ENCODE measurements at places on chromosomes 3 and 15.
A peak's percentile ranks its signal among the peaks of the same experiment; 100 is the strongest.

GRCh38 chr3:60383345-60383744, 867.9 kb downstream of the FHIT start:
- DNase-seq = no peak

DNA sequence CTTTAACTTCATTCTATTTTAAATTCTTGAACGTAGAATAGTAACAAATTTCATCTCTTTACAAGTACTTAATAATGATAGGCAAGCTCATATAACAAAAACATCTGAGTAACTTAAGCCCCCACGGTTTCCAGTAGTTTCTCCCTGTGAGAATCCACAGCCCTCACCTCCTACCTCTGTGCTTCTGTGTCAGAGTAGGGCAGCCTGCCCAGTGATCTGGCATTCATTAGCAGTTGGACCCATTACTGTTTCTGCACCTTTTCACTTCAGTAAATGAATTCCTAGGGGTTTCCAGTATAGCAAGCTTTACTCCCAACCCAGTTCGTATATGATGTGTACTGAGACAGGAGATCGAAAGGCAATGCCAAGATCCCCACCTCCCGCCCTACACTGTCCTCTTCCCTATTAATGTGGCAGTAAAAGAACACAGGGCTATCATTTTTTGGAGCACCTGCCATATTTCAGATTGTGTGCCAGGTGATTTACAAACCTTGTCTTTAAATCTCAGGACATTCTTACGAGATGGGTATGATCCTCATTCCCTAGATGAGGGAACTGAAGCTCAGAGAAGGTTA, 40.8 kb downstream of the EIF2AK4 start:
- no peak for DNase-seq

DNA sequence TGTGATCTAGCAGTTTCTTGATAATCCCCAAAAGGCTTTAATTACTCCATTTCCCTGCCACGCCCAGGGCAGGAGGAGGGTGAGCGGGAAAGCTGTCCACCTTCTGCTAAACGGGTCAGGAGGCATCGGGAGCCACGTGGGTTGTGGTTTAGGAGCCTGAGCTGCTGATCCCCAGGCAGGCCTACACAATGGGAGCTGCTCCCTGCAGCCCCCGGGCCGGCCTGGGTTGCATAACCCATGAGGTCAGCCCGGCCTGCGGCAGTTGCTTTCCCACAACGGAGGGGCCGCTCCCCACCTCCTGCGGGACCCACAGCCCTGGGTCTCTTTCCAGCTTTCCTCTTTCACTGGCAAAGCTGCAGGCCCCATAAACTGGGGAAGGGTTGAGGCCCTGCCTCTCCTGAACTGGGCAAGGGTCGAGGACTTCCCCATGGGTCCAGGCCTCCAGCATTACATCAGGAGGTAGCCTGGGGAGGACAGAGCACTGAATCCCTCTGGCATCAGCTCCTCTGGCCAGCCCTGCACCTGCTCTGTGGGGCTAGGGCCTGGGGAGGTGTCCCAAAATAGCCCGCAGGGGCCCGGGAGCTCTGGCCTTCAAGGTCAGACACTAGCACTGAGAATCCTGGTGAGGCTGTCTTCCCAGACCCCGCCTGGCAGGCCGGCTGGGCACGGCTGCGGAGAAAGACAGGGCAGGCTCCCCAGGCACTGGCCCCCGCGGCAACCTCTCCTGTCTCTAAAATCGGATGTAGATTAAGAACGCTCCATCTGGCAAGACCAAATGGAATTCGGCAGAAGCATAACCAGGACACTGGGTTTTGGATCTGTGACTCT, 47.3 kb downstream of the ZDHHC19 start:
- DNase-seq = peak; percentile 9

DNA sequence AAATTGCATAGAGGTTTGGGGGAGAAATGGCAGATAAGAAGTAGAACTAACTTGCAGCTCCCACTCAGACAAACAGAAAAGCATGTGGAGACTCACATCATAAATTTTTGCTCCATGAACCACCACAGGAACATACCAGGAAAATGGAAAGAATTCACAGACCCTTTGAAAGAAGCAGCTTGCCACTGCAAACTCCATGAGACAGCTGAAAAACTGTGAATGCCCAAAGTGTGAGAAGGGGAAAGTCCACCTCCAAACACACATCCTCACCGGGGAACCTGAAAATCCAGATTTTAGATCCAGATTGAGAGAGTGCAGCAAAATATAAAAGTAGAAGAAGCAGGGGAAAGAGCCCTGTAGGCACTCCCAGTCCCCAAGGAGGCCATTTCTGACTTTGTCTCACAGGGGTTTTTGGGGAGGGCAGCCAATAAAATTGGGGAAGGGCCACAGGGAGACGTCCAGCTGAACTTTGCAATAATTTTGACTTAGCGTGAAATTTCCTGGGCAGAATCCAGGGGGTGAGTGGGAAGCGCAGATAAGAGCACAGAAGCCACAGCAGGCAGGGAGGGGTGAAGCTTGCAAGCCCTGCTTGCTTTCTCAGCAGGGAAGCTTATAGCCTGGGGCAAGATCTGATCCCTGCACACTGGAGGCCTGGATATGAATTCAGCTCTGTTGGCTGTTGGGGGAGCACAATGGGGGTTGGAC, 183.4 kb upstream of the UBE2E2 start:
- peak; percentile 67 for DNase-seq

DNA sequence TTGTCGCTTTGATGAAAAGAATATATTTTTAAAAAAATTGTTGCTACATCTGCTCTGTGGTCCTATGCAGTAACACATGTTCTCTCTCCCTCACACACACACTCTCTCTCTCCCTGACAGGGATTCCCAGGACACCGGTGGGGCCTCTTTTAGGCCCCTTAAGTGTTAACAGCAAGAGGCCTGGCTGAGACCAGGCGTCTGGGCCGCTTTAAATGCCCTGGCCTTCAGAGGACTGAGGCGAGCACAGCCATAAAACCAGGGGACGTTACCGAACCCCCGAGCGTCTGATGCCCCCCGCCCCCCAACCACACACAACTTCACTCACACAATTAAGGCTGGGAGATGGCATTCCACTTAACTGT, 1.7 kb downstream of the BNC1 start:
- peak; percentile 66 for DNase-seq

- no peak for DNase-seq
Measured at GRCh38 chr3:79016587-79017376, 751.0 kb downstream of the ROBO1 start.

DNA sequence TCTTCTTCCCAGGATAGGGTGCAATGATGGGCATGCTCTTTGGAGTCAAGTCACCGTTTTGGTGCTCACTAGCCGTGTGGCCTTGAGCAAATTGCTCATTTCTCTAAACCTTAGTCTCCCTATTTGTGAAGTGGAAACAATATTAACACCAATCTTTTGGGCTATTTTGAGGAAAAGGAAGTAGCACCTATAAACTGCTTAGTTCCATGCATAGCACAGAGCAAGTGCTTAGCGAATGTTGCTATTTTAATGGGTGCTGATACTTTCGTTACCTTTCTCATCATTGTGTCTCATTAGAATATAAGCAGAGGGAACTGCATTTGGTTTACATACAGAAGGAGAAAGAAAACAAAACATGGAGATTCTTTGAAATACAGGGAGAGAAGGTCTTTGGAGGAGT, 66.1 kb downstream of the BOC start:
- DNase-seq = no peak

- peak; percentile 14 for DNase-seq
Measured at GRCh38 chr3:126348308-126348920, 8.8 kb downstream of the KLF15 start.

GRCh38 chr15:92366381-92366780, 27.3 kb upstream of the ST8SIA2 start:
- no peak for DNase-seq

GRCh38 chr3:52374173-52374572, 58.1 kb downstream of the DNAH1 start:
- no peak for DNase-seq

DNA sequence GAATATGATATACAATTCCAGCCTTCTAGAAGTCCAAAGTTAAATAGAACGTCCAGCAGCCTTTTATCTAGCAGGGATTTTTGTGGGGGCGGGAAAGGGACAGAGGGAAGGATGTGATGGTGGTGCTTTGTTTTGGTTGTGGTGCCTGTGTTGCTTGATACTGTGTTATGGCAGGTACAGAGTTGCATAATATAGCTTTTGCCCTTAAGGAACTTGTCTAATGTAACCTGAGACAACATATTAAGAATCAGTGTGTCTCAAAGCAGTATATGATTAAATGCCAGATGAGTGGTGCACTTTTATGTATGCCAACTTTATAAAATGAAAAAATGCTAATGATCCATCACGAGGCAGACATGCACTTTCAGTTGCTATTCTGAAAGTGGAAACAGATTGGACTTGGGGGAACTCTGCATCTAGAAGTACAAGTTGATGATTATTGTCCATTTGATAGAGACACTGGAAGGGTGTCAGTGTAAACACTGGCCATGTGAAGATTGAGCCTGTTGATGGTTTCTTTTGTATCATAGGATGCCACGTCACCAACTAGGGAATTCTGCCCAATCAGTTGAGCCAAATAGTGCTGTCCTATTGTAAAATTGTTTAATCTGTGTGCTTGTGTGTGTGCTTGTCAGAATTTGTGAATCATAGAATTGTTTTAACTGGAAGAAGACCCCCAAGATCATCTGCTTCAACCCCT, 23.0 kb downstream of the NEO1 start:
- DNase-seq = no peak

DNA sequence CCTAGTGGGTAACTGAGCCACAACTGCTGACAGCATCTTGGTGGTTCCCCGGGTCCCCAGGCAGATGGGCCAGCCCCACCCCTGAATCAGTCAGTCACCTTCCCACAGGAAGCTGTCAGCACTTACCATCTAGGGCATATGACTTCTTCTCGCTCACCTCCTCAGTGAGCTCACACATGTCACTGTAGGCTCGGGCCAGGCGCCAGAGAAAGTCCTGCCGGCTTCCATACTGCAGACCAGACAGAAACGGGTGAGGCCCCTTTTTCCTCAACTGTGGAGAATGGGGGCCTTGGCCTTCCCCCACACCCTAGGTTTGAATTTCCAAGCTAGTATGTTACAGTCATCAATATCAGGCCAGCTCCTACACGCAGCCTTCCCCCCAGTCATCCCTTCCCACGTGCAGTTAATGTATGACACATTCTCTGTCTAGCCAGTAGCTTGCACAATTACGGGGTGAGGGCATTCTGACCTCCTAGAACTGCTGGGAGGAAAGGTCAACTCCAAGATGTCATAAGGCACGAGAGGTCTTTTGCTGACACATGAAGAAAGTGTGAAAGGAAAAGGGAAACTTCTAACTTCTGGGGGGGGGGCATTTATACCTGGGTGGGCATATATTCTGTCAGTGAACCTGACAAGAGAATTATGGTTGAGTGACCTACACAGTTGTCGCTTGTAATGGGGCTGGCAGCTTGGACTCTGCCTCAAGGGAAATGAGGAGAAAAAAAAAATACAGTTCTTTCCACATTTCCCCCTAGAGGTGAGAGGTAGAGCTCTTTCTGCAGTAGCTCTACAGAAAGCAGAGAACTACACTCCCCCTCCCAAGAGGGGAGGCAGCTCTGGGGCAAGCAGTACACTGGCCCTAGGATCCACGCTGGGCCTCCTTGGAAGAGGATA, 10.9 kb downstream of the RMDN3 start:
- DNase-seq = peak; percentile 91

DNA sequence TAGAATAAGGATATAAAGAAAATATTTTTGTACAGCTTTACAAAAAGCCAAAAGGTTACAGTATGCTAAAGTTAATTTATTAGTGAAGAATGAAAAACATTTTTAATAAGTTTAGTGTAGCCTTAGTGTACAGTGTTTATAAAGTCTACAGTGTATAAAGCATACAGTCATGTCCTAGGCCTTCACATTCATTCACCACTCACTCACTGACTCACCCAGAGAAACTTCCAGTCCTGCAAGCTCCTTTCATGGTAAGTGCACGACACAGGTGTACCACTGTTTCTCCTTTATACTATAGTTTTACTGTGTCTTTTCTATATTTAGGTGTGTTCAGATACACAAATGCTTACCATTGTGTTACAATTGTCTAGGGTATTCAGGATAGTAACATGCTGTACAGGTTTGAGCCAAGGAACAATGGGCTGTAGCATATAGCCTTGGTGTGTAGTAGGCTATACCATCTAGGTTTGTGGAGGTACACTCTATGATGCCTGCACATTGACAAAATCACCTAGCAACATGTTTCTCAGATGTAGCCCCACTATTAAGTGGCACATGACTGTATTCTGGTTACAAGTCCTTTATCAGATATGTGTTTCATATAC, 197.1 kb upstream of the KBTBD8 start:
- no peak for DNase-seq

DNA sequence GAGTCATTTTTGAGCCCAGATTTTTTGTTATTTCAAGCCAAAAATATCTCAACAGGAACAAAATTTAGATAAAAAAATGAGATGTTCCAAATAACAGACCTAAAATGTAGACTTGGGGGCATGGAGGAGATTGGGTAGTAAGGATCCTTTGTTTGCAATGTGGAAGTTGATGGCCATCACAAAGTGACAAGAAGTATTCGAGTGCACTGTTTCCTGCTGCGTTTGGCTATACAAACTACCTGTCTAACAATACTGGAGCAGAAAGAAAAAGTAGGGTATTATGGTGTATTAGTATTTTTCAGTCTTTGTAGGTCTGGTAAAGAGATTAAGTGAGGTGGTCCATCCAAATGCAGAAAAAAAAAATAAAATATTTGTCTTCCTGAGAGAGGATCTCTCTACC, 284.2 kb downstream of the C3orf38 start:
- DNase-seq = no peak

DNA sequence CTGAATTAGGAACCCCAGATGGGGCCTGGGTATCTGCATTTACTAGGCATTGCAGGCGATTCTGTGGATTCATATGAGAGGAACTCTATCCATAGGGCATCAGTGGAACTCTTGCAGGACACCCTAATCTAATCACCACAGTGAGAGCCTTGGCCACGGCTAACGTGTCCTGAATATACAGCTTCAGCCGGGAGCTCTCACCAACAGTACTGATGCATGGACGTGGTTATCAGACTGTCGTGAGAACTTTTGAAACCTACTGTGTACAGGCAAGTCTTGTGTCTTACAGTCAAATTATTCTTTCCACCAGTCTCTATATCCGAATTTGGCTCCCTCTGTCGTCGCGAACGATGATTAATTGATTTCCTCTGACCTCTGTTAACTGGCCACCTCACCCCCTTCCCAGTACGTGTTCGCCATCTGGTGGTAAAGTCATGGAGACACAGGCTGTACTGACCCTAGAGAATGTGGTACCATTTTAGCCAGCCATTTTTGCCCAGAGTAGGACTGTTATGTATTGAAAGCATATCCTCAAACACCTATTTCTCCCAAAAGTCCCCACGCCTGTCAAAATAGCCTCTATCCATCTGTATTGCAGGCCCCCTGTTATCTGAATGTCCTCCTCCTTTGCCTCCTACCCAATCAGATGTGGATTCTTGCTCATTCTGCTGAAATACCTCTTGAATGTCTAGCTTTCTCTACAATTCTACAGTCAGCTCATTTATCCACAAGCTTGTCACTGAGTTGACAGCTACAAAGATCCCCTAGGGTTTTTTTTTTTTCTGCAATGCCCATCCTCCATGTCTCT, 39.7 kb downstream of the GLDN start:
- peak; percentile 88 for DNase-seq

GRCh38 chr3:46947981-46948791, 28.4 kb downstream of the CCDC12 start:
- peak; percentile 65 for DNase-seq

Measured in cardiac fibroblast (primary cell).